NCI-H1417 (cell line): ENCODE measurements at places on chromosomes 12 and 14.
A peak's percentile ranks its signal among the peaks of the same experiment; 100 is the strongest.

DNA sequence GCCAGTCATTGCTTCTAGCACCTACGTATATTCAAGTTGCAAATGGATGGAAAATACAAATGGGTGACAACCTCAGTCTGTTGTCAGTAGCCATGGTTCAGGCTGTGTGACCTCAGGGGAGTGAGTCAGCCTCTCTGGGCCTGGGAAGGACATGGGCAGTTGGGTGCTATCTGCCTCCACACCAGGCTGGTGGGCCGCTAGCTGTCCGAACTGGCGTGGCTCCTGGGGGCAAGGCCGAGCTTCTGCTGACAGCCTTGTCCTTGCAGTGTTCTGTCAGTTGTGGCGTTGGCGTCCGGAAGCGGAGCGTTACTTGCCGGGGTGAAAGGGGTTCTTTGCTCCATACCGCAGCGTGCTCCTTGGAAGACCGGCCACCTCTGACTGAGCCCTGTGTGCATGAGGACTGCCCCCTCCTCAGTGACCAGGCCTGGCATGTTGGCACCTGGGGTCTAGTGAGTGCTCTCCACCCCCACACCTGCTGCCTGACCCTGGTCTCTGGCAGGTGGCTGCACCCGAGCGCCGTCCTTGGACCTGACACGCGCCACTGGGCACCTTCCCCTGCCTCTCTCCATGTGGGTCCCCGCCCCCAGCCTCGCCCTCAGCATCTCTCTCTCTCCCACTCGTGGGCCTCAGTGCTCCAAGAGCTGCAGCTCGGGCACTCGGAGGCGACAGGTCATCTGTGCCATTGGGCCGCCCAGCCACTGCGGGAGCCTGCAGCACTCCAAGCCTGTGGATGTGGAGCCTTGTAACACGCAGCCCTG, 17.1 kb downstream of the PAPLN start:
- no peak for DNase-seq

DNA sequence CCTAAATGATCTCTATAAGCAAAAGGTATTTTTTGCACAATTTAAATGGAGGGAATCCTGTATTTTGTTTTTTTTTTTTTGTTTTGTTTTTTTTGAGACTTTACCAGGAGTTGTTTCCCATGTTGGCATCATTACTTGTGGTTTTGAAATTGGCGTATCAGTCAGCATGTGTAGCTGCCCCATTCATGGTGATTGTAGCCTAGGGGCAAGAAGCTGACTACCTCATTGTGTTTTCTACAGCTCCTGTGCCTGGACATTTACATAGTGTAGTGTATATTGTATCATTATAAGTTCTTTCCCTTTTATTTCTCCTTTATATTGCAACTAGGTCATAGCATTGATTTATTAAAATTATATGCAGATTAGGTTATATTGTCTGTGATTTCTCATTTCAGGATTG, 24.5 kb downstream of the SAMD4A start:
- peak; percentile 19 for DNase-seq

DNA sequence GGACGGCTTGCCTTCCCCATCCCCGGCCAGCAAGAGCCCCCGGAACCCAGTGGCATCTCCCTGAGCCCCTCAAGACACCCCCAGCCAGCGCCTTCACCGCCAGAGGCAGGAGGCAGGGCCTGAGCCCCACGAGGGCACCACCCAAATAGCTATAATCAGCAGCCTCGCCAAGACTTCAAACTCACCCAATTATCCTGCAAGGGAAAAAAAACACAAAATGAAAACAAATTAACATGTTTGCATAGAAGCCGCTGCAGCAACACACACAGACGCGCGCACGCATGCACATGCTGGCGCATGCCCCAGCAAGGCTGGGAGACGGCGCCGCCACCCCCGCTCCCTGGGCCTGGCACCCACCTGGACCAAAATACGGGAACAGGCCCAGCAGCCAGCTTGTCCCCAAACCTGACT, 15.8 kb downstream of the FAM222A start:
- DNase-seq = peak; percentile 60

DNA sequence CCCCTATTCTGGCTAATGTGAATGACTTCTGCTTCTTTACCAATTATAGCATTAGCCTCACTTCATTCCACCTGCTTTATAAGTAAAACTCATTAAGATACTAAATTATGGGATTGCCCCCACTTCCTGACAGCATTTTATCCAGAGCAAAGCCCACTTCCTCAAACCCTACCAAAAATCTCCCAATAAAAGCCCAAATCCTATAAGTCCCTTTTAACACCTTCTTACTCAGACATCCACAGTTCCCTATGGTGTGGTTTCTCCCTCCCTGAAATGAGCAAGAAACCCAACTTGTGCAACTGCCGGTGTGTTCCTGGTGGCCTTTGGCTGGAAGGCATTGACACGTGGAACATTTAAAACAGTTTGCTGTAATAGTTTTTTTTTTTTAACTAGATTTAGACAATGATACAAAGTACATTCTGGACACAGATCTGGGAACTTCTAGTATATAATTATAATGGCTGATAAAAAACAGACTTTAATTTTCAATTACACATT, 53.1 kb downstream of the BRMS1L start:
- peak; percentile 40 for DNase-seq

GRCh38 chr12:56333197-56333678, 562 bp downstream of the PAN2 start:
- no peak for DNase-seq

DNA sequence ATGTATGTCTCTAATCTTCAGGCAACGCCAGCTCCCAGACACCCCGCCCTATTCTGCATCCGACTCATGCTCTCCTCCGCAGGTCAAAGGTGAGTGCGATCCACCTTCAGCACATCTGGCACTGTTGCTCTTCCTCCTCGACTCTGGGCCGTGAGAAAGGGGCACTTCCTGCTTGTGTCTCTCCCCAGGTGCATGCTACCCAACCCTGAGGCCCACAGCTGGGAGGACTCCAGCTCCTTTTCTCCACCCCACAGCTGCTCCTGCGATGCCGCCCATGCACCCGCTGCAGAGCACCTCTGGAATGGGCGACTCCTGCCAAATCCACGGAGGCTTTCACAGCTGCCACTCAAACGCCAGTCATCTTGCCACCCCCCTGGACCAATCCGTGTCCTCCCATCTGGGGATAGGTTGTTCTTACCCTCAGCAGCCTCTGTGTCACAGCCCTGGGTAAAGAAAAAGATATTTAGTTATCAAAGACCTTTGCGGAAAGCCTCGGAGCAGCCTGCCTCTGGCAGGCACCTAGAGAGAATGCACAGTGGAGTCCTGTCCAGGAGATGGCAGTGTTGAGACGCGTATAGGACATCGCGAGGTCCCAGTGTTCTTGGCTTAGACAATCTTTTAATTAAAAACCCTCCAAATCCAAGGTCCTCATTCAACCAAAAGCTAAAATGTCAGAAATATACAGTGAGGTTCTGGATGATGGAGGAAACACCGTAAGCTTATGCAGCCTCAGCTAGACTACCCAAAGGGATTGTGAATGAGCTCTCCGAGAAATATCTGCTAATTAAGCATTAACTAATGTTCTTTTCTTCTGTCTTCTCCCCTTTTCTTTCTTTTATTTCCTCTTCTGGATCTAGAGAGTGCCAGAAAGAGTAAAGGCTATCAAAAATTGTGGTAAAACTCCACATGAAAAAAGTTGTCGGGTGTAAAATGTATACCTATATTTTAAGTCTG, 54.3 kb downstream of the MYRFL start:
- peak; percentile 59 for DNase-seq

GRCh38 chr12:69278814-69279782, 39.7 kb downstream of the CPSF6 start:
- no peak for DNase-seq

GRCh38 chr12:111056618-111057521, 136.5 kb upstream of the MYL2 start:
- no peak for DNase-seq

DNA sequence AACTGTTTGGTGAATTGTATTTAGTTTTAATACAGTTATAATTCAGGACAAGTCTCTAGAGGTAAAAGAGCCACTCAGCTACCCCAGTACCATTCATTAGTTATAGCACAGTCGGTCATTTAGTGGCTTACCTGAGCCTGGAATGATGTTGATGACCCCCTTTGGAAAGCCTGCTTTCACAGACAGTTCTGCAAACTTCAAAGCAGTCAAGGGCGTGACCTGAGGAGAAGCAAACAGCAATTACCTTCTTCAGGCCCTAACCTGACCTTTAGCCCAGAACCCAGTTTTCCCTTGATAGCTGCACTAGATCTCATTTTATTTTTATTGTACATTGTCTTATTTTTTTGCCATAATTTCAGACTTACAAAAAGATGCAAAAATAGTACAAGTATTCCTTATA, 43.8 kb downstream of the ALDH1L2 start:
- no peak for DNase-seq
